ENCODE measurements at places on chromosomes 7 and 10.

DNA sequence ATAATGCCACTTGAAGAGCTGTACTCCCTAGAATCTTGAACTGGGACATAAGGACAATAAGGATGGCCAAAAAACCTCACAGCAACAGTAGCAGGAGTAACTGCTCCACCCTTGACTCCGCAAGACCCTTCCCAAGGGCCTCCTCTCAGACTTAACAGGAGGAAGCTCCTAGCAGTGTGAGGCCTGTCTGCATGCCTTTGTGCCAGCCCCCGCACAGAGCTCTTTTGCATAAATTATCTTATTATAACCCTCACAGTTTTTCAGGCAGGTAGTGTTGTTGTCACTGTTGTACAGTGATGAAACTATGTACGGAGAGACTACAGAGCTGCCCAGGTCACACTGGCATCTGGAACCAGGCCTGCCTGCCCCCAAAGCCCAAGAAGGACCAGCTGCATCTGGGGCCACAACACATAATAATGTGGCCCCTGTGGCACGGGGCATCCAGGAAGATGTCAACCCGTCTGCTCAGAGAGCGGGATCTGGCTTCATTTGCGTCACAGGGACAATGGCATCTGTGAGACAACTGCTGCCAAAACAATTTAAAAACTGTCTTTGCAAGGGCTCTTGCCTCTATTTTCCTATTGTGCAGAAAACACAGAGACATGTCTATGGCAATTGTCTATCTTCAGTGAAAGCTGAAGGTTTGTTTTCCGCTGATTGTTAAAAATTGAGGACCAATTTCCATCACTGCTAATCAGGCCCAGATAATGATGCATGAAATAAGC is 249.3 kb upstream of the GRB10 start:
- DNase-seq: no peak

GRCh38 chr10:44293842-44294241 is 91.1 kb downstream of the CXCL12 start:
- DNase-seq: no peak

DNA sequence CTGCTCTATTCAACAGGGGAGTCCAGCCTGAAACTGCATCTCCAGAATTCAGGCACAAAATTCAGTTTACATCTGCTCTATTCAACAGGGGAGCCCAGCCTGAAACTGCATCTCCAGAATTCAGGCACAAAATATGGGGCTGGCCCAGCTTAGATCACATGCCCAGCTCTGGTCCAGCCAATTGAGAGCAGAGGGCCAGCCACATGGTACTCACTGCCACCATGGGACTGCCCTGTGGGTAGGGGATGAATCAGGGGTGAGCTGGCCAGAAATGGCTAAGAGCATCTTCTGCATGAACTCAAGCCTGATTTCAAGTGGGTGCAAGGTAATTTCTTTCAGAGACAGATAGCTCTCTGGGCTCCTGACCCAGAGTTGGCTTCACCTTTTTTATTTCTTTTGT is 156.6 kb upstream of the LYZL2 start:
- DNase-seq: no peak

DNA sequence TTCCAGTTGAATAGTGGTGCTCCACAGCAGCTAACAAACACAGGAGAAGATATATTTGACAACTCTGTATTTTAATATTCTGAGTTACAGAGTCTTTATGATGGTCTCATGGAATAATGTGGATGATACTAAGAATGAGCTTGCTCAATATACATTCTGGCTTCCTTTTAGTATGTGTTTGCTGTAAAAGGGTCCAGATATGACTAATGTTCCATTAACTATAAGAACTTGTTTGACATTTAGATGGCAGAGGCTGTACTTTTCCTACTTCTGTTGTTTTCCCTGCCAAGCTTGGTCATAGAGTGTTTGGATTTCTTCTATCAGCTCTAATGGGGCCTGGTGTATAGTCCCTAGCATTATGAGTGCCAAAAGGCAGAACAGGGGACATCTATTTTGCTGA is 61.5 kb upstream of the GPR22 start:
- DNase-seq: no peak

DNA sequence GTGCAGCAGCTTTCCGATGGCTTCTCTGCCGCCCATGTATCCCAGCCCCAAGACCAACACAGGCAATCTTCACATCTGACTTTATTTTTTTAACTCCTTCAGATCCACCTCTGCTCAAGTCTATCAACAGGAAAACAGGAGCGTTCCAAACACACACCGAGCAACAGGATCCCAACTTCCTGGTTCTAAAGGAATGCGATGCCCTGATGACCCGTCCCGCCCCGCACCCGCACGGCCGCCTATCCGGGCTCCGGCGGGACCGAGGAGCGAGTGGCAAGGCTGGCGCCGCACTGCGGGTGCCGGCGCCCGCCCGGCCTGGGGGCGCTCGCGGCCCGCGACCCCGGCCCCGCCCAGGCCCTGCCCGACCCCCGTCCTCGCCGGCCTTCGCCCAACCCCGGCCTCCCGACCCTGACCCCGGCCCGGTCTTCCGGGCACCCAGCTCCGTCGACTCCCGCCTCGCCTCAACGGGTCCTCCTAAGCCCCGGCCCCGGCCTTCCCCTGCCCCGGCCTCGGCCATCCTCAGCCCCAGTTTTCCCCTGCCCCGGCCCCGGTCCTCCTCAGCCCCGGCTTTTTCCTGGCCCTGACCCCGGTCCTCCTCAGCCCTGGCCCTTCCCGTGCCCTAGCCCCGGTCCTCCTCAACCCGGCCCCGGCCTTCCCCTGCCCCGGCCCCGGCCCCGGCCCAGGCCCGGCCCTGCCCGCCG is 730 bp downstream of the LARP4B start:
- DNase-seq: no peak

GRCh38 chr10:103038570-103038969 is 120.5 kb downstream of the CNNM2 start:
- no peak for DNase-seq

DNA sequence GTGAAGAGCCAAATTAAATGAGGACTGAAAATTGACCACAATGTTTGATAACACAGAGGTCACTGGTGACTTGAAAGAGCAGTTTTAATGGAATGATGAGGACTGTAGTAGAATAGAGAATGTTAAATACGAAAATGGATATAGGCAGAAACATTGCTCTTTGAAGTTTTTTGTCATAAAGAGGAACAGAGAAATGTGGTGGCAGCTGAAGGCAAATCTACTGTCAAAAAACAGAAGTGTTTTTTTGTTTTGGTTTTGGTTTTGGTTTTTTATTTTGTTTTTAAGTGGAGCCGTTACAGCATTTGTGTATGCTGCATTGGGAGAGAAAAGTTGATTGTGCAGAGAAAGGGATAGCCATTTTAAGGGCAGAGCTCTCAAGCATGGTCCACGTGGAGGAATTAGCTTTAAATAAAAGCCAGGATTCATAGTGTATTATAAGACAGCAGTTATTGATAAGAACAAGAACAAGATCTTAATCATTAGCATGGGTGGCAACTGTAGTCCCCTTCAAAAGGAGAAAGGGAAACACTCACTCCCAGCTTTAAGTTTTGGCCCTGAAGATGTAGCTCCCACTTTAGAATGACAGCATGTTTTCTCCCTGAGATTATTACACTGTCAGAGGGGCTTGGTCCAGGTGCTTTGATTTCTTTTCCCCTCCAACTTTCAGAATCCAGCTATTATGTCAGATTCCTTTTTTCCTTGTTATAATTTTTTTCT is 156.7 kb upstream of the BET1 start:
- DNase-seq: no peak

DNA sequence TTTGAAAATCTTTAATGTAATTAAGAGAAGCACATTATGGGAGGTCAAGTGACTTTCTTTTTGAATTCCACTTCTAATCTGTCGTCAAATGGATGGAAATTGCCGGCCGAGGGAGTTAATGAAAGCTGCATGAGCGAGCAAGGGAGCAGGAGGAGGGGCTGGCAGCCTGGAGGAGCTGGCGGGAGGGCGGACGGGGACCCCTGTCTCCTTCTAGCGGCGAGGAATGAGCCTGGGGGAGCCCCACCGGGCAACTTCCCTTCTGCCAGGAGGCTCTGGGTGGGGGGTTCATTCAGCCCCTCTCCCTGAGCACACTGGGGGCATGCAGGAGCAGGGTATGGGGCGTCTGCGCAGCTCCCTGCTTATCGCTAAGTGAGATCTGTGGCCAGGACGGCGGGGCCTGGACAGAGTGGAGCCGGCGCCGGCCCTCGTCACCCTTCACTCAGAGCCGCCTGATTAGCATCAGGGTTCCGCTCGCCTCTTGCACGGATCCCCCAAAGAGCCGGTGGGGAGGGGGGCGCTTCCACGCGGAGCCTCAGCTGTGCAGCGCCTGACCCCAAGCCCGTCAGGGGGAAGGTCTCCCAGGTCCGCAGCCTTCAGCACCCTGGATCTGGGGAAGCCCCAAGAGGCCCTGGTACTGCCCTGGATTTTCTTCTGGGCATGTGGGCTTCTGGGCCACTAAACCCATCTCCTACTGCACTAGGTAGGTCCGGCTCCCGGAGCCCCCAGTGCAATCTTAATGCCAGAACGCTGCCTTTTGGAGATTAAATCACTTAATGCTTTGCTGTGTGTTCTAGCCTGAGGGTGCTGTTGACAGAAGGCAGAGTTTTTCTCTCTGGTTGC is 680.8 kb downstream of the LRMDA start:
- DNase-seq: no peak

GRCh38 chr7:121574109-121574508 is 178.0 kb upstream of the FAM3C start:
- no peak for DNase-seq

DNA sequence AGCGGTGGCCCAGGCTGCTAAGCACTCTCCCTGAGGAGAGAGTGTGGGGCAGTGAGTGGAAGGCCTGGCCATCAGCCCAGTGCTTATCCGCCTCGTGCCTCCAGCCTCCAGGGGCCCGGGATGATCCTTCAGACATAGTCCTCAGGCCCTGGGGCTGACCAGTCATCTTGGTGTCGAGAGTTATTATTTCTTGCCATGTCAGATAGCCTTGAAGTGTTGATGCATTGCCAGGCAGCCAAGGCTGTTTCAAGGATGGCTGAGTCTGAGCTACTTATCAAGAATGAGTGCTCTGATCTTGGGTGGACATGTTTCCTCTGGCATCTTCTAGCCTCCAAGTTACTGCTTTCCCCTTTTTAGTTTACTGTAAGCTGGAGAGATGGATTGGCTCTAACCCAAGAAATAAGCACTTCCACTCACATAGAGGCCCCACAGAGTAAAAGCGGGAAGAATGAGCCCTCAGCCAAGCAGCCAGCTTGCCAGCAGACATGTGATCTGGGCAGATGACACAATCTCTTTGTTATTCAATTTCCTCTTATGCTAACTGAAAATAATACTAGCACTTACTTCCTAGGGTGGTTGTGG is 136.5 kb upstream of the NAMPT start:
- DNase-seq: no peak

DNA sequence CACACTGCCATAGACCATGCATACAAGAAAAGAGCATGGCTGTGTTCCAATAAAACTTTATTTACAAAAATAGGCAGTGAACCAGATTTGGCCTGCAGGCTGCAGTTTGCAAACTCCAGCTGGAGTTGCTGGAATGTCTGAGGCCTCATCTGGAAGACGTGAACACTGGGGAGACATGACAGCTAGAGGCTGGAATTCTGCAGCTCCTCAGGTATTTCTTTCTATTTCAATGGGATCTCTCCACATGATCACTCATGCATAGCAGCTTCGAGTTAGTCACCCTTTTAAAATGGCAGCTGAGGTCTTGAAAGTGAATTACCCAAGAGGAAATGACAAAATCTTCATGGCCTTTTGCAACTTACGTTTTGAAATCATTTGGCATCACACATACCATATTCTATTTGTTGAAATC is 52.6 kb upstream of the BET1 start:
- no peak for DNase-seq

DNA sequence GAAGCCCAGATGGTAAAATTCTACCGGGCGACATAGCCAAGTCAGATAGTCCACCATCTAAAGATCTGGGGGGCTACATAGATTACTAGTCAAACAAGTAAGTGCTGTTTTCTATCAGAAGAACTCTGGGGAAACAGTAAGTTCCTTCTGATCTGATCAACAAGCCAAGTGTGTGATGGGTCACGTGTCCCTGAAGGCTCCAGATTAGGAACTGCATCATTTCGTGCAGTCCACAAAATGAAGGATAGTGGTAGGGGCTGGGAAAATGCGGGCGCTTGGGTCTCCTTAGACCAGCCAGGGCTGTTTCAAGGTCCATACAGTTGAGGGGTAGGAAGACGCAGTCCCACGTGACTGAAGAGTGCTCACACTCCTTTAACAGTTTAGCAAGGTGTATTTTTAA is 1.8 kb upstream of the CHN2 start:
- DNase-seq: no peak

GRCh38 chr7:57417736-57418135 is 32.2 kb upstream of the ZNF716 start:
- no peak for DNase-seq

- no peak for DNase-seq
Measured at GRCh38 chr7:110157631-110158362, 933.1 kb upstream of the LRRN3 start.

DNA sequence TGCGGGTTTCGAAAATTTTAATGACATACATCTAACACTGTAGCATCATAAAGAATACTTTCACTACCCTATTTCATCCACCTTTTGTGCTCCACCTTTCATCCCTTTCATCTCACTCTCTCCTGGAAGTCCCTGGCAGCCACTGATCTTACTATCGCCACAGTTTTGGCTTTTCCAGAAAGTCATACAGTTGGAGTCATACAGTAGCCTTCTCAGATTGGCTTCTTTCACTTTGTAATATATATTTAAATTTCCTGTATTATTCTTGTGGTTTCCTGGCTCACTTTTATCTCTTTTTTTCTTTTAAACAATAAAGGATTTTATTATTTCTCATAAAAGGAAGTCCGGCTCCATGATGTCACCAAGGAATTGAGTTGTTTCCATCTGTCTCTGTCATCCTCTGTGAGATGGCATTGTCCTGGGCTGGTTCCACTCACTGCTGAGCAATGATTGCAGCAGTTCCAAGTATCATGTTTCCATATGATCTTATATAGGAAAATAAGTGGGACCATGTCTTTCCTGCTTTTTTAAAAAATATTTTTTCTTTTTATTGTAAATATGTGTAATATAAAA is 626.3 kb downstream of the POM121L12 start:
- no peak for DNase-seq

GRCh38 chr7:6340241-6340640 is 67.8 kb upstream of the CYTH3 start:
- no peak for DNase-seq

DNA sequence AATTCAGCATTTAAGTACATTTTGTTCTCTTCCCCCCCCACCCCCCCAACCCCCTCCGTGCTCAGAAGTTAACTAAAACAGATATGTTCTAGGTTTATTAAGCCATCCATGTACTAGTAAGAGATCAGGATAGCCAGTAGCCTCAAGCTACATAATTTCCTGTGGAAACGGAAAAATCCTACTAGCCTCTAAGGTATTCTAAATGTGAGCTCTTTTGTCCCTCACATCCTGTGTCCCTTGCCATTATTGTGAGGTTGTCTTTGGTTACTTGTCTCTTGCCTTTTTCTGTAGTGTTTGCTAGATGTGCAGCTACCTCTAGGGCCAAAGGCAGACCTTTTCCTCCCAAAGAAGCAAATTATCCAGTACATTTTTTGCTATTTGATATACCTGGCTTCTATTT is 92.1 kb downstream of the BTRC start:
- DNase-seq: no peak

DNA sequence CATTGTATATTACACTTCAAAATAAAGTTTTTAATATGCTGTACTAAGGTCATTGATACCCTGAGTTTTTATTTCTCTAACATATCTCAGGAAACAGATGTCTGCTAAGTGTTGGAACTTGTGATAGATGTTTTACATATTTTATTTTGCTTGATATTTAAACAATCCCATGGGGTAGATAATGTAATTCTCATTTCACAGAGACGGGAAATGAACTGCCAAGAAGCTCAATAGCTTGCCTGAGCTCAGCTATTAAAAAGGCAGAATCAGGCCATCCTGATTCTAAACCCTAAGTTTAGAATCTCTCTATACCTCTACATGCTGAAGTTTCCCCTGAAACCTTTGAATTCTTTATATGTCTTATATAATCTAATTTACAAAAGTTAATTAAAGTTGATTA is 126.3 kb downstream of the LRRC18 start:
- no peak for DNase-seq

Measured in stimulated activated CD4-positive, alpha-beta T cell treated with anti-CD3 and anti-CD28 coated beads, Interleukin-15, amount 100 ng/mL, for 1 hour (primary cell).